ENCODE measurements at places on chromosomes 7 and 10. TPM values are rescaled to one million over a fixed set of nuclear protein-coding genes. Genes with fewer than 3 reads are reported as not detected.
A peak's percentile ranks its signal among the peaks of the same experiment; 100 is the strongest.

GRCh38 chr10:34744590-34744989 is 70.5 kb downstream of the PARD3 start:
- no peak for DNase-seq

DNA sequence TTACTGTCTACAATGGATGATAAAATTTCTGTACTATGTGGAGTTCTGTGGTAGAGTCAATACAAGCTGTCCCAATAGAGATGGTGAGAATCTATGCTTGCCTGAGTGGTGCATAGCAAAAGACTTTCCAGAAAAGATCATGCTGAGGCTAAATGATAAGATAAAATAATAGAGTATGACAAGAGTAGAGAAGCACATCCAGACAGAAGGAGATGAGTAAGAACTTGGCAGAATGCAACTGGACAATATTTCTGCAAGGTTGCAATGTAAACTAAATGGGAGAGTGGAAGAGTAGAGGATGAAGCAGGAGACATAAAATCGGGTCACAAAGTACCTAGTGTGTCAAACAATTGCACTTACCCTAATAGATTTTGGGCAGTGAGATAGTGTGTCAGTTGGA is 347.6 kb downstream of the MDFIC start:
- DNase-seq: no peak

Gene SEPTIN14
- not detected for total RNA-seq

GRCh38 chr7:151756076-151756731 is 120.7 kb downstream of the PRKAG2 start:
- DNase-seq: peak; percentile 86

DNA sequence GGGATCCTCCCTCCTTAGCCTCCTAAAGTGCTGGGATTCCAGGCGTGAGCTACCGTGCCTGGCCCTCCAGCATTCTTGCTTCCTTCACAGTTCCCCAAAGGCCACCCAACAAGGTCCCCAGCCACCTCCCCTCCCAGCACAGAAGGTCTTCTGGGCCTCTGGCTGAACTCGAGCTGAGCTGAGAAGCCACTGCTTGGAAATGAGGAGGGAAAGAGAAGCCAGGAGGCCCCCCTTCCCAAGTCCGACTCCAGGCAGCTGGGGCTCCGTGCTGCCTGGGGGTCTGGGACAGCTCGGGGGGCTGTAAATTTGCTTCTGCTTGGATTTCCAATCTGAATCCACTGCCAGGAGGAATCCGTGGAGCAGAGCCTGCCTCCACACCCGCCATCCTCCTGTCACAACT is 5.5 kb upstream of the EPO start:
- no peak for DNase-seq

DNA sequence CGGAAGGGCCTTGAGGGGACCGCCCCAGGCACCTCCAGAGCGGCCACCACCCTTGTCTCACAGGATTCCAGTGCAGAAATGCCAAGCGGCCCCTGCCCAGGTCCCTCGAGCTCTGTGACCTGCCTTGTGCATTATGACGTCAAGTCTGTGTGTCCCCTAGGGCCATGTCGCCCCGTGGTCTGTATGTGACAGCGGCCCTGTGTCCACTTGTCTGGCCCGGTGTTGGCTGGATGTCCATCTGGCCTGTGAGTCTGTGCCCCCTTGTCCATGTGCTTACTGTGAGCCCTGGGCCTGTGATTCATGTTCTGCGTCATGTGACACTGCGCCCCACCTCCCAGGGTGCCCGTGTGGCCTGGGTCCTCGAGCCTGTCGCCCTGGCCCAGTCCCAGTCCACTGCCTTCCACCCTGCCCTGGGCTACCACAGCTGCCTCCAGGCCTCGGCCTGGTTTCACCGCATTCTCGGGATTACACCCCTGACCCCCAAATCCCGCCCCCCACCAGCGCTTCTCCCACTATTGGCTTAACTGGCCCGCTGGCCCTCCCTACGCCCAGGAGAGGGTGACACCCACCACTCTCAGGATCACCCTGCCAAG is 66.6 kb upstream of the ZNF722 start:
- no peak for DNase-seq

Gene RASA4B
- 14.8 TPM for total RNA-seq

GRCh38 chr7:44486693-44487092 is 3.8 kb downstream of the NUDCD3 start:
- no peak for DNase-seq

Gene ECHS1
- total RNA-seq: 34.0 TPM

GRCh38 chr7:100157334-100158228 is 942 bp downstream of the TRAPPC14 start:
- DNase-seq: no peak

Gene OR2A42
- total RNA-seq: not detected

Gene ICA1
- 3.4 TPM for total RNA-seq

DNA sequence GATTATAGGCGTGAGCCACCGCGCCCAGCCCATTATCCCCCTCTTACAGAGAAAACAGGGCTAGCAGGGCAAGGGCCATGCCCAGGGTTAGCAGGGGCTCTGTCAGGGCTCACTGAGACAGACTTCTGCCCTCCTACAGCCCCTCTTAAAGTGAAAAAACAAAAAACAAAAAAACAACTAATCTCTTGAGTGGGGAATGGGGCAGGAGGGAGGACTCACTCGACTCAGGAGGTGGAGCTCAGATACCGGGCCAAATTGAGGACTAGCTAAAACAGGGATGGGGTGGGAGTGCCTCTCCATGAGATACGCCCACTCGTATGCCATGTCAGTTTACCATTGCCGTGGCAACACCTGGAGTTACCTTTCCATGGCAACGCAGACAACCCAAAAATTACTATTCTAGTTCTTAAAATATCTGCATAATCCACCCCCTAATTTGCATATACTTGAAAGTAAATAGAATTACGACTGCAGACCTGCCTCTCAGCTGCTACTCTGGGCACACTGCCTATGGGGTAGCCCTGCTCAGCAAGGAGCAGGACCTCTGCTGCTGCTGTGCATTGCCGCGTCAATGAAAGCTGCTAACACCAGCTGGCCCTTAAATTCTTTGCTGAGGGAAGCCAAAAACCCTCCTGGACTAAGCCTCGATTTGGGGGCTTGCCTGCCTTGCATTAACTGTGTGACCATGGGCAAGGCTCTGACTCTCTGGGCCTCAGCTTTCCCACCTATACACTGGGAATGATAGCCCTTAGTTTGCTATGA is 13.4 kb downstream of the SSC4D start:
- DNase-seq: no peak

DNA sequence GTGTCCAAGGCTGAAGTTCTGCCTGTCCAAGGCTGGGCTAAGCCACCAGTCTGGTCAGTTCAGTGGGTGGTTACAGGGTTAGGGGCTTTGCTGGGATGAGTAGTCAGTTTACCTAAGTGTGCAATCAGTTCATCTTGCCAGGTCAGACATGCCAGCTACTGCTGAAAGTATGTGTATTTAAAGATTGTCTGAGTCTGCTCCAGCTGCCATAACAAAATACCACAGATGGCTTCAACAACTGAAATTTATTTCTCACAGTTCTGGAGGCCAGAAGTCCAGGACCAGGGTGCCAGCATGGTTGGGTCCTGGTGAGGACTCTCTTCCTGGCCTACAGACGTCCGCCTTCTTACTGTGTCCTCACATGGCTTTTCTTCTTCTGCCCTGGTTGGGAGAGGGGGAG is 52.4 kb upstream of the TNS3 start:
- no peak for DNase-seq

Gene NODAL
- total RNA-seq: not detected

DNA sequence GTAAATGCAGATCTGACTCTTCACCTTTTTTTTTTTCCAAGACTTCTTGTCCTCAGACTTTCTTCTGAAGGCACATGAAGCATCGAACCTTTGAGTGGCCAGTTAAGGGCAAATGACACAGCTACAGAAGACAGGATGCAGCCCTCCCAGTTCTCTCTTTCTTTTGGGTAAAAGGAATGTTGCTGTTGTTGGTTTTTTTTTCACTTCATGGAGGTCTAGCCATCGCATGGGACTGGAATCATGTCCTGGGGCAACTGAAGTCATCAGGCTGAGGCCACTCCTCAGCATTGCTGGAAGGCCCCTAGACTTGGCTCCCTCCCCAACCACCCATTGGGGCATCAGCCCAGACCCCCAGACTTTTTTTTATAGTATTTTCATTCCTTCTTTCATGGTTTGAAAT is 896.5 kb downstream of the SORCS1 start:
- DNase-seq: no peak

- no peak for DNase-seq
Observed at GRCh38 chr7:300546-301290, 10.7 kb downstream of the FOXL3 start.

DNA sequence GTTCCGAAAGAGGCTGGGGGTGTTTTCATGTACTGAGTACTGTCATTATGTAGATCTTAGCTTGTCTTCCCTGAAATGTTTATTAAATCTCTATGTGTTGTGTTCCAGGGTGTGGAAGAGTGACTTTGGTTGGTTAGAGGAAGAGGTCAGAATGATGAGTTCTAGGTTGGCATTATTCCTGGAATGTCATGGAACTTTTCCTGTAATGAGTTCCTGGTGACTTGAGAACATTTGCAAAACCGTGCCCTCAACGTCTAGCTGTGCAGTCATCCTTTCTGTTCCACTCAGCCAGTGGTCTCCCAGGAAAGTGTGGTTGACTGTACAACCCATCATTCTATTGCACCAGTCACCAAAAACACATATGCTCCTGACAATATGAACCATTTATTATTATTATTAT is 129.6 kb downstream of the BICC1 start:
- DNase-seq: no peak

DNA sequence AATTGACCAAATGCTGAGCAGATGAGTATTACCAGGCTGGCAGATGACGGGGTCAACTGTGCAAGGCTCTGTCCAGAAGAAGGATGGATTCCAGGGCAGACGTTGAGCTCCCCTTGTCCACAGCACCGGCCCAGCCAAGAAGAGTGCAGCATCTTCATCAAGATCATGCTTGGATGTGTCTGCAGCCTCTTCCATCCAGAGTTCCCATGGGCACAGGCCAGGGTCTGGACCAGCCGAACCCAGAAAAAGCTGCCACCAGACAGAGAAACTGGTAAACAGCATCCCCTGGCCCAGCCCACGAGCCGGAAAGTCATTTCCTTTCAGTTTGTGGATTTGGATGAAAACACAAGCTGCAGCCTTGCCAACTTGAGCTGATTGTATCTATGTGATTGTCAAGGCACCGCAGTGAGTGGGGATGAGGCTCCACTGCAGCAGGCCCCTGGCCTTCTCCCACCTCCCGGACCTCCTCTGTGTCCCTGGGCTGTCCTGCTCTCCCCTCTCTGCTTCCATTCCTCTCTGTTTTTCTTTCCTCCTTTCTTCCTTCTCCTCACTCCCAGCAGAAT is 321.8 kb downstream of the TCERG1L start:
- no peak for DNase-seq

DNA sequence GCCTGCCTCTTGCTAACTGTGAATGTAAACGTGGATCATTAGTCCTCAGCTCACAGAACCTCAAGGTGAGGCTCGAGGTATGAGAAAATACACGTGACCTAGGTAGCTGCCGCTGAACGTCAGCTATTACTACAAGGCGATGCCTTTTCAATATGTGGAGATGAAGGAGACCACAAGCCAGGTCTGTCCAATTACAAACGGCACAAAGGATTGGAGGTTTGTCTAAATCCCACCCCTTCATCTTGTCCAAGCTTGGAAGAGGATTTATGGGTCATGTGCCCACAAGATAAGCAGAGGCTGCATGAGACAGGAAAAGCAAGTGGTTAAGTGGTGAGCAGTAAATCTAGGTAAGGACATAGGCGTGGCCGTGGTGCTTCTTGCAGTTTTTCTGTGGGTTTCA is 3.4 kb downstream of the H2BK1 start:
- DNase-seq: peak; percentile 63

DNA sequence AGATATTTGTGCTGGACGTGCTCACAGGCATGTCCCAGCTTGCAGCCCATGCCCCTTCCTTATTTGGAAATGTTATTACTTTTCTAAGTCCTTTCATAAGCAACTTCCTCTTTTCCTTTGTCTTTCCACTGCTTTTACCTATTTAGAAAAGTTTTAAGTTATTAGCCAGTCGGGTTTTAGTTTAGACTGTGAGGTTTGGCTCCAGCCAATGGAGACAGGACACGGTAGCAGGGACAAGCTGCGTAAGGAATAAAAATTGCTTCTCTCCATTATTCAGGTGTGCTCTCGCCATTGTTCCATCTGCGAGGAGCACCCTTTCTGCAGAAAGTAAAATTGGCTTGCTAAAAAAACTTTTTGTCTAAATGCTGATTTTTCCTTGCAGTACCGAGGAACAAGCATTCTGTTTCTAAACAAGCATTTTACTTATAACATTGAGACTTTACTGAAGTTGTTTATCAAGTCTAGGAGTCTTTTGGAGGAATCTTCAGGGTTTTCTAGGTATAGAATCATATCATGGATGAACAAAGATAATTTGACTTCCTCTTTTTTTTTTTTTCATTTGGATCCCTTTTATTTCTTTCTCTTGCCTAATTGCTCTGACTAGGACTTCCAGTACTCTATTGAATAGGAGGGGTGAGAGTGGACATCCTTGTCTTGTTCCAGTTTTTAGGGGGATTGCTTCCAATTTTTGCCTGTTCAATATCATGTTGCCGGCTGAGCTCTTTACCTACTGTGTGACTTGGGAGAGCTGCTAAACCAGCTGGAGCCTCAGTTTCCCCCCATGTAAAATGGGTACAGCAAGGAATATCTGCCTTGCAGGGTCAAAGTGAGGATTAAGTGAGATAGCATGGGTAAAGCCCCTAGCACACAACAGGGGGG is 63.8 kb downstream of the ALOX5 start:
- DNase-seq: no peak

DNA sequence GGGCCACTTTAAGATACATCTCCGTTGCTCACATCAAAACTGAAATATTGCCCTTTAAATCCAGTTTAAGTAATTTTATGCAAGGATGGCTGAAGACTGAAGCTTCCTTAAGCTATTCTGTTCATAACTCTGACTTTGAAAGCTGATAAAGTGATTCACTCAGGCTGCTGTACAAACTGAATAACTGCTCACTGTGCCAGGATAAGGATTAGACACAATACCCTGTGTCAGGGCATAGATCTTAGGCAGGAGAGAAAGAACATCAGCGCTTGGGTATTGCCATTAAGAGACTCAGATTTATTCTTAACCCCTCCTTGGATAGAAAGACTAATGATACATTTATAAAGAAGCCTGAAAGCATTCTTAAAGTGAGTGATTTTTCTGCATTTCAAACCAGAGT is 614.5 kb upstream of the ZWINT start:
- no peak for DNase-seq

Gene CHN2
- 10.1 TPM for total RNA-seq

DNA sequence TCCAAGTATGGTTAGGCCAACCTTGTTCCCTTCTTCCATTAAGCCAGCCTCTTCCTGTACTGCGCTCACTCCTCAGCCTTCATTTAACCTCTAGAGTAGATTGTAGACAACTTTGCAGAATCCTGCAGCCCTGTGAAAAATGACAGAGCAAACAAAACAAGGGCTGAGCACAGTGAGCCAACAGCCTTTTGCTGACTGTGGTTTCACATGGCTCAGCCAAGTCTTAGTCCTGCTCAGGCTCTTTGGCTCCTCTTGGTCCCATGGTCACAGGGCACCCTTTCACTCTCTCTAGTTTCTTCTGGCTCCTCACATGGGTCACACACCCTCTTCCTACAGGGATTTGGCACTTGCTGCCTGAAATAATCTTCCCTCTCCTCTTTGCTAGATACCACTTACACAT is 900.3 kb downstream of the CCSER2 start:
- no peak for DNase-seq
